ENCODE measurements at places on chromosomes 4 and X.
A peak's percentile ranks its signal among the peaks of the same experiment; 100 is the strongest.

GRCh38 chr4:7762376-7763030 is 177.2 kb downstream of the AFAP1 start:
- DNase-seq, result no peak

GRCh38 chr4:162959046-162959445 is 207.6 kb downstream of the NAF1 start:
- DNase-seq, result no peak

DNA sequence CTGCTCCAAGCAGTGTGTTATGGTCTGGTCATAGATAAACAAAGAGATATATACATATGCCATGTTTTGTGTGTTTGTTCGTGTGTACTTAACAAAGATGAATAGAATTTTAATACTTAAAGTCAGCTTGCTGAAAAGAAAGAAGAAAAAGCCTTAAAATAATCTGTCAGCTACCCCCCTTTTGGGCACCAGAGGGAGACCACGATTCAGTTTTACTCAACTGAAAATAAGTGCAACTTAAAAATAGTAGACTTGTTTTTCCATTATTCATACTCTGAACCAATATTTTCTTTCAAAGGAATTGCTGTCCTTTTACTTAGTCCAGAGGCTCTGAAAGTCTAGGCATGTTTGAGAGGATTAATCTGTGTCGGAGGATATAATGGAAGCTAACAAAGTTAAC is 181.7 kb upstream of the AGTR2 start:
- DNase-seq, result no peak

DNA sequence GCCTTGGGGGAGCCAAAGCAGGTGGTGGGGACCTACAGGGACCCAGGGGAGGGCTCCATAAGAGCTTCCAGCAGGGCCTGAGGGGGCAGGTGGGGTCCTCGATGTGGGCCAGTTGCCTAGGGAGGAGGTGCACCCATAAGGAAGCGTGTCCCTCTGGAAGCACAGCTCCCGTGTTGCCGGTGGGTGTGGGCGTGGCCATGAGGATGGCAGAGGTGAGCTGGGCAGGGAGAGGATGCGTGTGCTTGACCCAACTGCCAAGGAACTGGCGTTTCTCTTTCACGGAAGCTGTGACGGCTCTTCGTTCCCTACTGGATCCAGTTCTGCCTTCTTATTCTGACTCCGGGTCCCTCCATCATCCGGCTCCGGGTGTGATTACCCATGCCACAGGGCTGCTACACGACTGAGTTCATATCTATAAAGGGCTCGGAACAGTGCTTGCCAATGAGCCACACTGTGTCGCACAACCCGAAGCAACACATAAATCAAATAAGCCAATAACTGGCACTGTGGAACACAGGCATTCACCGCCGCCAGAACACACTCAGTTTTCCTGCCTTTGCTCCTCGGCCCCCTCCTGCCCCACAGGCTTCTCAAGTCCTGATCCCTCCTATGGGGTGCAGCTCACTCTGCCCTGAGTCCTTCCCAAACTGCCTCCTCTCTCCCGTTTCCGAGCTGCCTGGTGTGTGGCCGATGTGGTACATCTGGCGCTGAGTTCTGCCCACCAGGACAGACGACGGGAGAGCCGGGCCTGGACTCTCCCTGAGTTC is 35.5 kb downstream of the RNF212 start:
- no peak for DNase-seq

DNA sequence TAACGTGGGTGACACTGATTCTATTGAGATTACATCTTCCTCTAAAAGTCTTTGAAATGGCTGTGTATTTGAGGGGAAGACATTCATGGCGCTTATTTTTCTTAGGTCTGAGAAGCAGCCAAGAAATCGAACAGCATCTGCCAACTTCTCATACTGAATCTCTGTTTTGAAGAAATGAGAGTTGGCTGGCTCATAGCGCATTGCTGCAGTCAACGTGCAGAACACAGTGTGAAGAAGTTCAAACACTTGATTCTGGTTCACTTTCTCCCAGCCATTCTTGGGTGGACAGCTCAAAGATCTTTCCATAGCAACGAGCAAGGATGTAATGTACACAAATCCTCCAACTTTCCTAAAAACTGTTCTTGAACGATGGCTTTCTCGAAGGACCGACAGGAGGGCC is 156.5 kb downstream of the WDFY3 start:
- DNase-seq, result no peak

DNA sequence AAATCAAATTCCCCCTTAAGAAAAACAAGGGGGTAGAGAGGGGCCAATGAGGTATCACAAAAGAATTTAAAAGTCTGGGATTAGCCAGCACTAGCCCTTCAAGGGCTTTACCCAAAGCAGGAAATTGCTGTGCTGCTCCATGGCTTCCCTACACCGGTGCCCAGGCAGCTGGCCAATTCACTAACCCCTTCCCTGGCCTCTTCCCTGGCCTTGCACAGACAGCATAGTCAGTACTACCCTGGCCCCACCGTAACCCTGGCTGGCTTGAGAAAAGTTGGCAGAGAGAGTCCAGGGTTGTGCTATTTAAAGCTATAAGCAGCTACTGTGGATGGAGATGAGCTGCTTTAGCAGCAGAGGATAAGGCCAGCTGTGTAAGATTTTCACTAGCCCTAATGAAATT is 43.1 kb downstream of the ADAMTS3 start:
- no peak for DNase-seq

- DNase-seq, result no peak
Observed at GRCh38 chr4:10167201-10167600, 50.6 kb upstream of the WDR1 start.

- DNase-seq, result peak; percentile 8
Observed at GRCh38 chr4:104763554-104764222, 269.0 kb upstream of the CXXC4 start.

- no peak for DNase-seq
Observed at GRCh38 chrX:29172880-29173279, 585.6 kb downstream of the IL1RAPL1 start.

- DNase-seq, result no peak
Observed at GRCh38 chrX:125203365-125203736, 116.3 kb upstream of the TEX13C start.

DNA sequence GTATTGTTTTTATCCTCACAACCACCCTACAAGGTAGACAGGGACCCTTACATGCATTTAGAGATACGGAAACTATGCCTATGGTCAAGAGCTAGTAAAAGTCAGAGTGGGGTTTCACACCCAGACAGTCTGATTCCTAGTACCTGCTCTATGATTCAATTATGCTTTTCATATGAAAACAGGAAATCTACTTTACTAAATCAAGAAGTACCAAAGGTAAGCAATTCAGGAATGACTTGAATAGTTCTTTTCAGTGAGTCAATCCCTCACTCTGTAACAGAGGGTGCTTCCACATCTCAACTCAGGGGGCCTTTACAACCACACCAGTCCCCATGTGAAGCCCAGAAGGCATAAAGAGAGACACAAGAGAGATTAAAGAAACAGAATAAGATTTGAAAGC is 191.4 kb downstream of the PPP3CA start:
- no peak for DNase-seq

DNA sequence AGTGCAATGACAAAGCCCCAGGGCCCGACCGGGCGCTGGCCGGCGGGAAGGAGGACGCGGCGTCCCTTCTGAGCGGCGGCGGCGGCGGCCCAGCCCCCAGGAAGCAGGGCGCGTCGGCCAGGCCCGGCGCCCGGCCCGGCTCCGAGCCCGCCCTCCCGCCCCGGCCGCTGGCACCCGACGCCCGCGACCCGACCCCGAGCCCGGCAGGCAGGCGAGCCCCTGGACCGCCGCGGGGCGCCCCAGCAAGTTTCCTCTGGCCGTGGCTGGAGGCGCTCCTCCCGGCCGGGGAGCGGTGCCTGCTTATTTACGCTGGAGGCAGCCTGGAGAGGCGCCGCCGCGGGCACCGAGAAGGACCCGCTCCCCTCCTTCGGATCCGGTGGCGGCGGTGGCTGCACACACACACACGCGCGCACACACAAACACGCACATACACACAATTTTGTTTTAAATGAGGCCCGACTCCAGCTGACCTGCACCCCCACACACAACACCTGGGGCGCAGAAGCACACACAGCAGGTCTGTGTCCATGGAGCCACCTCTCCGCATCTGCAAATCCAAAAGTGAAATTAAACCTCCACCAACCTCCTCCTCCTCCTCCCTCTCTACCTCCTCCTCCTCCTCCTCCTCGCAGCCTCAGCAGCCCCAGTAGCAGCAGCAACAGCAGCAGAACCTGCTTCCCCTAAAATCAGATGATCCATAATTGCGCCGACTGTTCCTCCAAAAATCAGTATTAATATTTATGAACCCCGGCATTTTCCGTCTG is 669 bp downstream of the IRF2 start:
- peak; percentile 52 for DNase-seq

DNA sequence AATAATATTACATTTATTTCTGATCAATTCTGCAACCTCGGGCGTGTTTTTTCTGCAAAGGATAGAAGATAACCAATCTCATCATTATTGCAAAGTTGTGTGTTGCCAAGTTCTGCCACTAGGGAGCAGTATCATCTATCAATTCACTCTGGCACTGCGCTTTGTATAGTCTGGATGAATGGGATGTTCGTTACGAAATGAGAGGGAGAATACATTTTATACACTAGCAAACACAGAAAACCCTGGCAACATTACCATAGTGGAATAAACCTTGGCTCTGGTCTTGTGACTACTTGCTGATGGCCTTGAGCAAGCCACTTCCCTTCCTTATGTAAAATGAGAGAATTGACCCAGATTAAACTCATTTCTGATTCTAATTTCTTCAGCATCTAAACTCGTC is 97.5 kb upstream of the ZNF518B start:
- peak; percentile 59 for DNase-seq

DNA sequence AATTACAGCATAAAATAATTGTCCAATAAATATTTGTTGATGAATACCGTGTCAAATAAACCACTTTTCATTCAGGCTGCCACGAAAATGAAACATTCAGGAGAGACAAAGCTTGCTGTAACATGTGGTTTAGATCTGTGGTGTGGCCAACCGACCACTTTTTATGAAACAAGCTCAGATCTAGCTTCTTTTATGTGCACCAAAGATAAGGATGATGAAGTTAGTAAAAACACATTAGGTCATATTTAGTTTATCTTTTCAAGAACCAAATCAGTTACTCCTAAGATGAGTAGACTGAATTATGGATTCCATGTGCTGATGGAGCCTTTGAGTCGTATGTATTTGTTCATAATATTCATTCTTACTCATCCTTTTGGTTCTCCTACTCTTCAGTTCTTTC is 35.8 kb downstream of the STOX2 start:
- DNase-seq, result no peak

- no peak for DNase-seq
Observed at GRCh38 chr4:7595934-7596461, 161.3 kb upstream of the PSAPL1 start.

DNA sequence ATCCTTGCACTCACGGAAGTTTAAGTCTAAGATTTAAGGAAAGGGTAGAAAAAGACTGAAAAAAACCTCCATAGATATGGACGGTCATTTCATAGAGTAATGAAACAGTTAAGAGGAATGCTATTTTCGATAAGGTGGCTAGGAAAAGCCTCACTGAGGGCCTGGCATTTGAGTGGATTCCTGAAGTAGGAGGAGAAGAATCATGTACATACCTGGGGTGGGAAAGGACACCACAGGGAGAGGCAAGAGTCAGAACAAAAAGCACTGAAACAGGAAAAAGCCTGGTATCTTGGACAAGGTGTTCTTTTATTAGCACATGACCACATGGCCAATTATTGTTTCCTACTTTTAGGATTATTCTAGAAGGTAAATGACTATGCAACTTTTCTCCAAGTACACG is 547.2 kb upstream of the DIPK2B start:
- no peak for DNase-seq

DNA sequence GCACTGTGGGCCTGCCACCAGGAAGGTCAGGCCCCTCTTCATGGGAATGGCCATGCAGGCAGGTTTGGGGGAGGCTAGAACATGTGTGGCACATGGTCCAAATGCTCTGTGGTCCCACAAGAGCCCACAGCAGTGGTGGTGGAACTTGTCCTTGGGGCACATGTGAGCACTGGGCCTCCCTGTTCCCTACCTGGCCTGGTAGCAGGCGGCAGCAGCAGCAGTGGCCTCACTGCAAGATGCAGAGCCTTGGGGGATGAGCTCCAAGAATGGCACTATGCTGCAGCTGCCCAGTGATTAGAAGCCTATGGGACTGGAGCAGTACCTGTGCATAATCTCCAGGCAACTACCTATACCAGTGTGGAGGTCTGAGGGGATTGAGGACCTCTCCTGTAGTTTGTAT is 197.0 kb upstream of the DCAF8L1 start:
- no peak for DNase-seq

DNA sequence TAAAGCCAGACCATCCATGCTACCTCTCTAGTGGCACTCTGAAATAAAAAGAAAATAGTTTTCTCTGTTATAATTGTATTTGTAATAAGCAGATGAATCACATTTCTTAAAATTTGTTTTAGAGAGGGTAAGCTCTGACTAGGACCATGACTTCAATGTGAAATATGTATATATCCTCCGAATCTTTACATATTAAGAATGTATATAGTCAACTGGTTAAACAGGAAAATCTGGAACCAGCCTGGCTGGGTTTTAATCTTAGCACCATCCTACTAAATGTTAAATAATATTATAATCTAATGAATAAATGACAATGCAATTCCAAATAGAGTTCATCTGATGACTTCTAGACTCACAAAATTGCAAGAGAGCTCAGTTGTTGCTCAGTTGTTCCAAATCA is 1.5 kb downstream of the FGB start:
- no peak for DNase-seq

GRCh38 chrX:68252664-68253063 is 180.6 kb downstream of the OPHN1 start:
- DNase-seq, result no peak

DNA sequence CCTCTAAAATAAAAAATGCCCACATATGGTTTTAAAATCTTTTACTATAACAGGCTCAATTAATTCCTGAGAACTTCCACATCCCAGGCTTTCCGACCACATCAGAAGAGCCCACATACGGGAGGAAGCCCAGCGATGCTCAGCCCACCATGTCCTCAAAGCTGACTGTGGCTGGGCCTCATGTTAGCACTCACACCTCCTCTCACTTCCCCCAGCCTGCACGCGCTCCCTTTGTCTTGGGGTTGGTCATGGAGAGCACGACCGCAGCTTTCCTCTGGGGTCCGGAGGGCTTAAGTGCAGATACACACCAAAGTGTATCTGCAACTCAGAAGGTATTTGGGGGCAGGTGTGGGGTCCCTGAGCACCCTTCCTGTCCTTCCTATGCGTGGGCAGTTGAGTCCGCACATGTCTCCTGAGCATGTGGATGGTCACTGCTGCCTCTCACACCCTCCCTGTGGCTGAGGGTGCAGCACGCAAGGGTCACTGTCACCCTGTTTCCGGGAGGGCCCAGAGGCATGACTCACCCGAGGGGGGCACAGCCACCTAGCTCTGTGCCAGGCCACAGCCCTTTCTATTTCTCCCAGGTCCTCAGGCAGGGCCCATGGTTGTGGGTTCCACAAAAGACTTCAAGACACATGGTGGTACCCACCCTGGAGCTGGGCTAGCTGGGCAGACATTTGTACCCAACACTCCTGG is 21.2 kb downstream of the WDR1 start:
- no peak for DNase-seq

- DNase-seq, result no peak
Observed at GRCh38 chr4:95537191-95537590, 11.6 kb downstream of the UNC5C start.

- no peak for DNase-seq
Observed at GRCh38 chr4:138013625-138014024, 228.5 kb downstream of the SLC7A11 start.
